ENCODE measurements at places on chromosomes 6 and 20. TPM values are rescaled to one million over a fixed set of nuclear protein-coding genes. Genes with fewer than 3 reads are reported as not detected.

C6orf163 gene
- 1.1 TPM for polyA plus RNA-seq

GJA10 gene
- polyA plus RNA-seq: not detected

FAM184A gene
- polyA plus RNA-seq: 0.76 TPM

GRM1 gene
- polyA plus RNA-seq: not detected

SLC17A2 gene
- polyA plus RNA-seq: not detected

FAM217A gene
- 0.08 TPM for polyA plus RNA-seq

IPCEF1 gene
- 1.8 TPM for polyA plus RNA-seq

ENPP5 gene
- 1.8 TPM for polyA plus RNA-seq

ADGRF1 gene
- 1.5 TPM for polyA plus RNA-seq

BPIFB4 gene
- polyA plus RNA-seq: not detected

SEL1L2 gene
- not detected for polyA plus RNA-seq

SEMG2 gene
- polyA plus RNA-seq: not detected

HLA-F gene
- 164 TPM for polyA plus RNA-seq

NR2E1 gene
- polyA plus RNA-seq: not detected

GUCA1A gene
- polyA plus RNA-seq: 0.10 TPM

TBXT gene
- polyA plus RNA-seq: not detected

MAP1LC3A gene
- polyA plus RNA-seq: 63.2 TPM

THBD gene
- polyA plus RNA-seq: 19.7 TPM

CLPSL2 gene
- polyA plus RNA-seq: not detected

EPPIN gene
- not detected for polyA plus RNA-seq

KCNK15 gene
- 0.46 TPM for polyA plus RNA-seq

HFE gene
- polyA plus RNA-seq: 1.5 TPM

CFAP206 gene
- polyA plus RNA-seq: not detected

PSMB9 gene
- 33.2 TPM for polyA plus RNA-seq

SNX21 gene
- polyA plus RNA-seq: 15.2 TPM

RNF144B gene
- 2.1 TPM for polyA plus RNA-seq

IRF4 gene
- polyA plus RNA-seq: 1.1 TPM

RIPOR3 gene
- 4.4 TPM for polyA plus RNA-seq

TFAP2C gene
- 10.9 TPM for polyA plus RNA-seq

PKIB gene
- 128 TPM for polyA plus RNA-seq

SYCP2L gene
- polyA plus RNA-seq: 0.15 TPM

SLC35F1 gene
- 0.50 TPM for polyA plus RNA-seq

RSPO3 gene
- 4.9 TPM for polyA plus RNA-seq

PLA2G7 gene
- 1.1 TPM for polyA plus RNA-seq

AVP gene
- not detected for polyA plus RNA-seq

ALDH8A1 gene
- polyA plus RNA-seq: 0.45 TPM

HLA-G gene
- not detected for polyA plus RNA-seq

Data from stomach (tissue), 19 donors.